ENCODE measurements at places on chromosomes 13 and 19.

DNA sequence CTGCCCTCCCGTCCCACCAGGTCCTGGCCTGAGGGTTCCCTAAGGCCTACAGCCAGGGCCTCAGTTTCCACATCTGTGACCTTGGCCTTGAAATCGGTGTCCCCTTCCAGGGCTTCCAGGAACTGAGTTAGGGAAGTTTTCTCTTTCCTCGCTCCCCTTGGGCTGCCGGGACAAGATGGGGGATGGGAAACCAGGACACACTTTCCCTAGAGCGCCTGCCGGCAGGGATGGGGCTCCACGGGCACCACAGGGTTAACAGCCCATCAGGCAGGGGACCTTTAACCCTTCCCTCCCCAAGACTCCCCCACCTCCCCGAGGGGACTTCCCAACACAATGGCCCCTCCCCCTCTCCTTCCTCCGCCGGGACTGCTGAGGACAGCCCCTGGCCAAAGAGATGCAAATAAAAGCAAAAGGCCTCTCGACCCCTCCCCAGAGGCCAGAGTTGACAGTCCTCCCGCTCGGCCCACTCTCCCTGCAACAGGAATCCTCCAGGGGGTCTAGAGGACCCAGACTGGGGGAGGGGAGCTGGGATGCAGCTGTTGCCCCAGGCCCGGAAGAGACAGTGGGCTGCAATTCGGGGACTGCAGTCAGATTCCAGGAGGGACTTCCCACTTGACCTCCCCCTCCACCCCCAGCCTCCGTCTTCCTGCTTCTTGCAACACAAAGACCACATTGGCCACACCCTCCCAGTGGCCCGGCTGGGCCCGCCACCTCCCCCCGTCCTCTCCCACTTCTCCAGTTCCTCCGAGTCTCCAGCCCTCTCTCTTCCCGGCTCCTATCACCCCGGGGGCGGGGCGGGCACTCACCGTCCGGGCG lies 3.4 kb downstream of the BBC3 start:
- DNase-seq, result peak; percentile 51

DNA sequence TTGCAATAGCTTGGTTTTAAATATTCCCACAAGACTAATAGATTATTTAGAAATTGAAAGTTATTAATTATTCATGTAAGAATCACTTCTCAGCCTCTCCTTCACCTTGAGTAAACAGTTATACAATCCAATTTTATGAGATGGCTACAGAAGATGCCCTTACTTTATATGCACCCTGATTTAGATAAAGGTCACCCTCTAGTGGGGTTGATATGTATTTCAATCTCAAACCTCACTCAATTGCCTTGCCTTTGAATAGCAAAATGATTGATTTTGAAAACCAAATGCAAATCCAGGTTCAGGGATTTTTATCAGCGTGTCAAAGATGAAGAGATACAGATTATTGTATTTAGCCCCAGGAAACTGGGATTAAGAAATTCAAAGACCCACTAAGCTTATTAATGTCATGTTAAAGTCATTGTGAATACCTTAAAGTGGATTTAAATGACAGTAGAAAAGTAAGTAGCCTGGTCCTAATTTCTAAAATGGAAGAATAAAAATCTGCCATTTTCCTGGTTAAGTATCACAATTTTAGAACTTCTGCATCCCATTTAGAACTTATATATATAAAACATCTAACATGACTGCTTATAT lies 305.1 kb downstream of the ITGBL1 start:
- no peak for DNase-seq

DNA sequence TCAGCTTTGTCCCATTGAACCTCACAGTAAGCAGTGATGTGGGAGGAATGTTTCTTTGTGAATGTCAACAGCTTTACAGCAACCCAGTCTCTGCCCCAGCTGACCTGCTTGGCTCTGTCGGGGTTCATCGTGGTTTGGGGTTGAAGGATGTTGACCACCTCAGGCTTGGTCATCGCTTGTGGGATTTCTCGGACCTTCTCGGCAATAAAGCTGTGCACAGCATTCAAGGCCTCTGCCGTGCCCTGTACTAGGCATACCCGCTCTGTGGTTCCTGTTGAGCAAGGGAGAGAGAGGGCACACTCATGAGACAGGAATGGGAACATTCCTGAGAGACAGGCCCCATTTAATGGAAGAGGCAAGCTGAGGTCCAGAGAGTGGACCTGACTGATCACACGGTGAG lies 20.0 kb downstream of the NOVA2 start:
- DNase-seq, result no peak

- no peak for DNase-seq
These were observed 32.6 kb downstream of the RUBCNL start for GRCh38 chr13:46354156-46355087.

DNA sequence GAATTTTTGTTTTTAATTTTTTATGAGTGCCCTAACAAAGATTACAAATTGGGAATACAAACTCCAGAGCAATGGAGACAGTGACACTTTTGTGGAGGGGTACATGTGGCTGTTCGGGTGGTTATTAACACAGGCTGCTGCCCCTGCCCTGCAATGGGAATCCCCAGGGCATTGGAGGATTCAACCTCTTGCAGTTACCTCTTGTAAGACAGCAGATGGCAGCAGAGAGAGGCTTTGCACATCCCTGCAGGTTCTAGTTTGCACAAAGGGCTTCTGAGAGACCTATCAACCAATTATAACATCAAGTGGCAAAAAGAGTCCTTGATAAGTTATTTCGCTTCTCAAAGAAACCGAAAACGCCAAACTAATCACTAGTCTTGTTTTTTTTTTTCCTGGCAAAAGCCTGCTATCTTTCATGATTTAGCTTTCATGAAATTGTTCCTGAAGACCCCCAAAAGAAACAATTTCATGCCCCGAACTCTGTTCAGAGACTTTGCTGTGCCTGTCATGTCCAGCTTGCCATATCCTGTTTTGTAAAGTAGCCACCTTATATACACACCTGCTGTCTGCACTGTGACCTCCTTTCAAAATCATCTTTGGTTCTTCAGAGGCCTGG lies 10.4 kb downstream of the GJB2 start:
- DNase-seq, result no peak

- DNase-seq, result no peak
These were observed 3.5 kb upstream of the SBNO2 start for GRCh38 chr19:1177322-1178114.

DNA sequence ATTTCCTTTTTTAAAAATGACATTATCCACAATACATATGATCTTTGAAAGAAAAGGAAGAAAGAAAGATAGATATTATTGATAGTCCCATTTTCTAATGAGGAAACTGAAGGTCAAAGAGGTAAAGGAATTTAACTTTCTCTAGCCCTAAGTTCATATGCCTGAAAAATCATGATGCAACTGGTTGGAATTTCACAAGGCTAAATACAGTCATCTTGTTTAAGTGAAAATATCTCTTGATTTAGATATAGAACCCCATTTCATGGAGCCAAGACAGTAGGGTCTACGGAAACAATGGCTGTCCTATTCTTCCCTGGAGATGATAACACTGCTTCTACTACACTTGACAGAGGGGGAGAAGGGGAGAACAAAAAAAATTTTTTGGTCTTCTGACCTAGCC lies 366.2 kb downstream of the DNAJC15 start:
- no peak for DNase-seq

- DNase-seq, result no peak
These were observed 6.5 kb upstream of the CCNE1 start for GRCh38 chr19:29805031-29805965.

GRCh38 chr13:110662777-110663443 lies 43.0 kb downstream of the CARS2 start:
- no peak for DNase-seq

- DNase-seq, result no peak
These were observed 1591.5 kb downstream of the PCDH9 start for GRCh38 chr13:65638572-65639168.

- no peak for DNase-seq
These were observed 60.1 kb downstream of the UFM1 start for GRCh38 chr13:38409771-38410170.

GRCh38 chr13:25253702-25254101 lies 33.6 kb downstream of the MTMR6 start:
- DNase-seq, result no peak

DNA sequence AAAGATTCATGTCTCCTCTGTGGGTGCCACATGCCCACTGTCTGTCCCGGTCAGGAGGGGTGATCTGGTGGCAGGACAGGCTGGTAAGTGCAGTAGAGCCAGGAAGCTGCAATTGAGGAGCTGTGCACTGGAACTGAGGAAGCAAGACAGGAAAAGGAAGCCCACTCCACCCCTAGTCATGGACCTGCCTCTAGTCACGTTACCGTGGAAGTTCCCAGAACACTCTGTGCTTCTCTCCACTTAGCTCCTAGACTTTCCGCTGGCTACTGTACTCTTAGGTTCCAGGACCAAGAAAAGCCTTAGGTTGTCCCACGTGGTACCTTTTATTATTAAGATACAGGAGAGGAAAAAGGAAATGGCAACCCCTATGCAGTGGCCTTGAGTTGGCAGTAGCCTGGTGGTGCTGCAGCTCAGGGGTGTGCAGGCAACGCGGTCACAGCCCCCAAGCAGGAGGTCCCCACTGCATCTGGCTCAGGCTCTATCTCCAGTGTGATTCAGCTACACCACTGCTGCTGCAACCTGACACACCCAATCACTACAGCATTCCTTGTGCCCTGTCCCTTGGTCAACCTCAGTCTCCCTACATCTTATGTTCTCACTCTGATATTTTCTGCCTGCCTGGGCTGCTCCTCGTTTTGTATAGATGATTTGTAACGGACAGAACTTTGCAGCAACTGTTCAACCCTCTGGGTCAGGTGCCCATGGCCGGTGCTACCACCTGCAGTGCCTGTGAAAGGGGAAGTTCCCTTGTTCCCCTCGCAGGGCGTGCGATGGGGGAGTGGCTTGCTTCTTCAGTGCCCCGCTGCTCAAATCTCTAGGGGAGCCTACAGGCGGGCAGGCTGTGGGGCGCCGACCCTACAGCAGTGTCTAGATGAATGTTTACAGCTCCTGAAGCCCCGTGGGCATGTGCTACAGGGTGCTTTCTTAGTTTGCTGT lies 24.4 kb upstream of the GPR12 start:
- peak; percentile 50 for DNase-seq

DNA sequence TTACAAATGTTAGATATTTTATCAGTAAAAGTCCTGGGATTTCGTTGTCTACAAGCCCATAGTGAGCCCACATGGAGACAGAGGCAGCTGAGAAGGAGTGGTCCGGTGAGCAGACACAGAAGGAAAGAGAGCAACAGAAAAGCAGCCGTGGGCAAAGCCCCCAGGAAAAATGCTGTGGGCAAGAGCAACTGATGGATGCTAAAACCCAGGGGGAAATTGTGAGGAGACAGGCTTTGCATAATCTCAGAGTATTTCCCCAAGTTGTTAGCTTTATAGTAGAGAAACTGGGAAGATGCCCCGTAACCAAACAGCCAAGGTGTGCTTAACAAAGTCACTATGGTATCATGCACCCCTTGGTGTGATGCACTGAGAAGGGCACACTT lies 35.1 kb downstream of the GJA3 start:
- no peak for DNase-seq

DNA sequence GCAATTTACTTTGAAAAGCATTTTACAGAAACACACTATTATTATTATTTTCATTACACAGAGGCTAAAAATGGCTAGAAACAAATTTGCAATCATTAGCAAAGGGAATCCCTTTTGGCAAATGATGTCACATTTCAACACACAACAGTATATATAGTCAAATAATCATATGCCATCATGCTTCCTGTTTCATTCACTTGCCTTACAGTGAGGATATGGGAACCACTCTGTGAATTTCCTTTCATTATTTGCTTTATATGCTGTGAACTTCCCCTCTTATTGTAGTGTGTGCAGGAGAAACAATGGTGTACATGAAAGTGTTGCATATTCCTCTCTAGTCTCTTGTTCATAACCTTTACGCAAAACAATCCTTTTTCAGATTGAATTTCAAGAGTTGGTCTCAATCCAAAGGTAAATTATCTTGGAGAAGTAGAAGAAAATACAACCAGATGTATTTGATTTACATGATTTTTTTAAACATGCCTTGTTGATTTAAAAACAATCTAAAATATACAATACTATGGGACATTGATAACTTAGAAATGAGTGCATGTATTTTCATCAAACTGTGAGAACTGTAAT lies 657.3 kb downstream of the EFNB2 start:
- DNase-seq, result no peak

DNA sequence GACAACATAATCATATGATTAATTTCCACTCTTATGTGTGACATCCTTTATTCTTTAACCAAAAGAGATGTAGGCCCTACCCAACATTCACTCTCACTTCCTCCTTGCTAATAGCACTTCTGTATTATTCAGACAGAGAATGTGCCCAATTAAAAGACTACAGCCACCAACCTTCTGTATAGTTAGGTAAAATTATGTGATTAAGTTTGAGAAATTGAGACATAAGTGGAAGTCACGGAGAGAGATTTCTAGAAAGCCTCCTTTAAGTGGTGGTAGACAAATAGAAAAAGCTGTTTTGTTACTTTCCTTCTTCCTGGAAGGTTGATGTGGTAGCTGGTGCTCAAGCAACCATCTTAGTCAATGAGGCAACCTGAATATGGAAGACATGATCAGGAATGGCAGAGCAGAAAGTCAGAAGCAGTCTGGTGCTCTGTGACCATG lies 14.8 kb downstream of the EPSTI1 start:
- no peak for DNase-seq

DNA sequence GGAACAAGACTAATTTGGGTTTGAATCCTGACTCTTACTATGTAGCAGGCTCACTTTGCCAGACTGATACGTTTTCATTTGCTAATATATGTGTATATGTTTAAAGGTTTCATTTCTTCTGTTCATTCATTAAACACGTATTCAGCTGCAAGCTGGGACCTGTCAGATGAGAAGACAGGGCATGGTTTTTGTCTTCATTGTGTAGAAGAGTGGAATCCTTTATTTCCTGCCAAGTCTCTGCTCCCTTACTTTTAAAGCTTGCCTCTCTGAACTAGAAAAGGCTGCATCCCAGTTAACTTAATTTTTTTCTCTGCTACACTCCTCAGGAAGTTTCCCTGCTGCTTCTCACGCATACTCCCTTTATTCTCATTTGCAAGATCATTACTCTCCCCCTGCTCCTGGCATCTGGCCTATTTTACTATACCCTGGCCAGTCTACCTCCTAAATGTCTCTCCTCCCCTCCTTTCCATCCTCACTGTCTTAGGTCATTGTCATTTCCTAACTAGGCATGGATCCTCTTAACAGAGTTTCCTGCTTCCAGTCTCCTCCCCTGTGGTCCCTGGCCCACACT lies 141.0 kb upstream of the TMTC4 start:
- no peak for DNase-seq
